ENCODE measurements at places on chromosomes 16 and 17.

DNA sequence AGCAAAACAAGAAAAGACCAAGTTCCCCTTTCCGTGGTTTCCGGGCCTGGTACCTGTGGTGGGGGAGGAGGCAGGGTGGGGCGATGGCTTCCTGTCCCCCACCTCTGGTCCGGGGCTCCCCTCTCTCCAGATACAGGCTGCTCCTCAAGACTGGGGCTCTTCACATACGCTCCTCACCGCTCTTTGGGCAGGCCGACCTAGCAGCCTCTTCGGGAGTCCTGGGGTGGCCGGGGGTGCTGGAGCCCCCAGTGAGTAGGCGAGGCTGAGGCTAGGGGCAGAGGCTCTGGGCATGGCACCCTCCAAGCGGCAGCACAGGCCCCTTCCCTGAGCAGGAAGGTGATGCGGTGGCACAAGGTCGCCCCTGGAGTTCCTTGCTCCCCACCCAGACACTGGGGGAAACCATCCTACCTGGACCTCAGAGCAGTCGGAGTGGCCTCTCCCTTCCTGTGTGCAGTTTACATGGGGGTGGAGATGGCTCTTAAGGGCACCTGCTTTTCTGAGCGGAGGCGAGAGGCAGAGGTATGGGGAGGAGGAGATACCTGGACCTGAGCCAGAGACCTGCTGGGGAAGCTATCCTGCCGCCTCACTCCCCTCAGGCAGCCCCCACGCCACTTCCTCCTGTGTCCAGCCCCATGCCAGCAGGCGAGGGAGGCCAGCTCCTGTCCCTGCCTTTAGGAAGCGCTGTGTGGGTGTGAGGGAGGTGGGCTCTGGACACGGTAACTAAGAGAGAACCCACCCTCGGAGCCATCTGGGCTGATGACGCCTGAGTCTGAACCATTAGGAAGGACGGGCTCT, 891 bp downstream of the CORO1A start:
- DNase-seq, result no peak

DNA sequence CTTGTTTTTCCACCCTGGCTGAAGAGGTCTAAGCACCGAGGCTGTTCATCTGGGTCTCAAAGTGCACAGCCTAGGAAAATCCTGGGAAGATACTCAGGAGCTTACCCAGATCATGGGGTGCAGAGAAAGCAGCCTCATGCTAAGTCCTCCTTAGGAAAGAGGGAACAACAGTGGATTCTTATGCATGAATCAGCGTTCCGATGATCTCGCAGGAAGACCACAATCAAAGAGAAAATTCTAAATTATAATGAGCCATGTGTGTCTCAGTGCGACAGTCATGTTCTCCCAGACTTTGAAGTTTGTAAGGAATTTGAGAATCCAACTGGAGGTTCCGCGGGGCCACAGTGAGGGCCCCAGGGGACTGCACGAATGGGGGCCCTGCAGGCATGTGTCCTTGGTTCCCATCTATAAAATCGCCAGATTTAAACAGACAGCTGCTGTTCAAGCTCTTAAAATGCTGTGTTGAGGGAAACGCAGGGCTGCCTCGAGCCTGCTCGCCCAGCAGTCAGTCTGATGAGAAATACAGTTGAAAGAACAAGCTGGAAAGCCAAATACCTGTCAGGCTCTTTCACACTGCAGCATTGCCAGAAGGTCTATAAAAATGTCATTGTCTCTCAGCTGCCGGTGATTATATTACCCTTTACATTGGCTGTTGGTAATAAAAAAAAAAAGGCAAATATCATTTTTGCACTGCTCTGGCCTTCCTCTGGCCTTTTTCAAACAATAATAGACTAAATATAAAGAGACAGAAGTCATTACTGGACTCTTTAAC, 152.1 kb downstream of the PMP22 start:
- DNase-seq, result peak; percentile 61

DNA sequence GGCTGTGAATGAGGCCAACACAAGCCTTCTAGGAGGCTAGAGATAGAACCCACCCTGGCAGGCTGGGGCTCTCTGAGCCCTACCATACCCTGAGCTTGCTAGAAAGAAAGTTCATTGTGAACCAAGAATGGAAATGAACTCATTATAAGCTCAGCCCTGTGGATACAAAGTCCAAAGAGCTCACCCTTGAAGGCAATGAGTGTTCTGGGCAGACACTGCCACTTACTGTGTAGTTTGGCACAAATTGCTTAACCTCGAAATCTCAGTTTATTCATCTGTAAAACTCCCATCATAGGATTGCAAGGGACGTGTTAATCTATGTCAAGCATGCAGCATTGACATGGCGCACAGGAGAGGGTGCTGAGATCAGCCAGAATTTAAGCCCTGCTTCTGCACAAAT, 5.5 kb downstream of the KDM8 start:
- no peak for DNase-seq

GRCh38 chr17:16463358-16464302, 28.4 kb downstream of the LRRC75A start:
- no peak for DNase-seq

DNA sequence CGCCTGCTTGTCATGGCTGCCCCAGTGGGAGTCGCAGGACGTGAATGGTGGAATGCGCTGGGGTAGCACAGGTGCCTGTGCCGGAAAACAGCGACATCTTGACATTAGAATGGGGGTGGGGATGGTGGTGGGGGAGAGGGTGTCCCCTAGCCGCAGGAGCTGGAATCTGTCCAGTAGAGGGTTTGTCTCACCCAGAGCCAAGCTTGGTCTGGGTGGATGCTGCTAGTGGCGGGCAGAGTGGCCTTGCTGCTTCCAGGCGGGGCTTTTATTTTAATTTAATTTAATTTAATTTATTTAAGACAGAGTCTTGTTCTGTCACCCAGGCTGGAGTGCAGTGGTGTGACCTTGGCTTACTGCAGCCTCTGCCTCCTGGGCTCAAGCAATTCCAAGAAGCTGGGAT, 7.7 kb downstream of the BAIAP2 start:
- DNase-seq, result no peak

GRCh38 chr16:88047462-88047861, 96.2 kb downstream of the BANP start:
- DNase-seq, result no peak

GRCh38 chr16:86145669-86146068, 246.7 kb downstream of the IRF8 start:
- DNase-seq, result no peak

DNA sequence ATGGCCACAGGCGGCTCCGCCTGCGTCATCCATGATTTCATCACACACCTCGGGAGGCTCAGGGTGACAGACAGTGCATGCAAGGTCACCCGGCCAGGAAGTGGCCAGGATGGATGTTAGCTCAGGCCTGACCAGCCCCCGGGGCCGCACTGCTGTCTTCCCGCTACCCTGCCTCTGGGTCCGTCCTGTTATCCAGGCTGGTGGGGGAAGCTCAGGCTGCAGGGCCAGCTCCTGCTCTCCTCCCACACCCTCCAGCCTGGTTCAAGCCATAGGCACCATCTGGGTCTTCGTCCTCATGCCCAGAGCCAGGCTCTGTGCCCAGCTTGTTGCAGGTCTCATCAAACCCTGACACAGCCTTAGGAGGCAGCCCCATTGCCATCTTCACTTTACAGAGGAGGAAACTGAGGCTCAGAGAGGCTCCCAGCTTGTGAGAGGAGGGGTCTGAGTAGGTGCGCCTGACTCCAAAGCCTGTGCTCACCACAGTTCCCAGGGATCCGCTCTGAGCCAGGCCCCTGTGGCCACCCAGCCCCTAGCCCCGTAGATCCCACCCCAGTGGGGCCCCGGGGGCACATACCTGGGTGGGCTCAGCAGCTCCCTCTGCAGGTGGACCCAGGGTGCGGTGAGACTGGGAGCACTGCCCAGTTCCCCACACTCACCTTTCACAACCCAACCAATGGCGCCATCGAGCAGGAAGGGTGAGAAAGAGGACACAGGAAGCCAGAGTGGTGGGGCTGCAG, 412 bp upstream of the ADGRG3 start:
- DNase-seq, result no peak

GRCh38 chr16:70701036-70701435, 15.2 kb upstream of the MTSS2 start:
- DNase-seq, result no peak

DNA sequence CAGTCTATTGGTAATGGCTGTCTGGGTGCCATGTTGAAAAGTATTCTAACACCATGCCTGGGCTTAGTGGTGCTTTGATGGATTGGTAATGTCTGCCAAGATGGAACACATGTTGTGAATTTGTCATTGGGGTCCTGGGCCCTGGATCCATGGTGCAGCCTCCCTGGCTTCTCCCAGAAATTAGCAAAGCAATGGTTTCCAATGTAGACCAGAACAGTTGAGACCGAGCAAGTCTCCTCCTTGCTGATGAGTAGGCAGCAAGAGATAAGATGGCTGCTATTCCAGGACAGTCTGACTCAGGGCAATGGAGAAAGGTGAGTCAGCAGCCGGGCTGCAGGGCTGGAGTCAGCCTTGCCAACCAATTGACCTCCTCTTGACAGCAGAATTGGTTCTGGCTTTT, 30.8 kb downstream of the GPR139 start:
- DNase-seq, result no peak

- DNase-seq, result no peak
Observed at GRCh38 chr16:51034481-51035109, 116.5 kb downstream of the SALL1 start.

- DNase-seq, result no peak
Observed at GRCh38 chr16:4505356-4506147, 29.4 kb downstream of the HMOX2 start.

- no peak for DNase-seq
Observed at GRCh38 chr16:83143788-83144187, 517.0 kb downstream of the CDH13 start.

- DNase-seq, result no peak
Observed at GRCh38 chr17:57541472-57542394, 203.4 kb downstream of the CCDC182 start.

Measured in right lung (tissue), 10 donors.